ENCODE measurements at places on chromosomes 3 and 15.

DNA sequence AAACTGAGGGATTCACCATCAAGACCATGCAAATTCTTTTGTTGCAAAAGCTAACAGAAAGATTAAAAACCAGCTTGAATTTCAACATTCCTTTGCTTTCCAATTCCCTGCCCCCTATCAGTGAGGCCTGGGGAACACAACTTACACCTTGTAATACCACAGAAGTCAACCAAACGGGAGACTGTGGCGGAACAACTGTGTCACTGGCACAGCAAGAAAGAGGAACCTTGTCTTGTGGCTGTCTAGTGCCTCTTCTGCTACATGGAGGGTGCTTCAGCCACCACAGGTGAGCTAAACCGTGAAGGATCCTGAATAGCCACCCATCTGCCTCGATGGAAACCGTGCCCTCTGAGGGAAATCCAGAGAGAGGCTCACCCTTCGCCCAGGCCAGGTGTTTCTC is 11.4 kb downstream of the CCDC12 start:
- no peak for DNase-seq

- DNase-seq, result no peak
Measured at GRCh38 chr15:84552896-84553295, 47.9 kb upstream of the ZSCAN2 start.

DNA sequence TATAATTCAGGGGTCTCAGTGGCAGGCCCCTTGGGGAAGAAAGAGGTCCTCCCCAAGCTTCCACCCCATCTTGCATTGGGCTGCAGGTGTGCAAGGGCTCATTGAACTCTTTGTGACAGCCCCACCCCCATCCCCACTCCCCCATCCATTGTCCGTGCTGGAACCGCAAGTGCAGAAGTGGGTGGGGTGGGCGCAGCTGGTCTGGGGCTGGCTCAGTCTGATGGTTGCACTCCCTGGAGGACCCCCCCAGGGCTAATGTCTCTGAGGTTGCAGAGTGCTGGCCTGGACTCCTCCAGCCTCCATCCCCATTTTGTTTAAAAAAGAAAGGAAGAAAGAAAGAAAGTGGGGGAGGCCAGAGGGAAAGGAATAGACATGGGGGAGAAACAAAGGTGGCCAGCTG is 42.3 kb upstream of the ARL8B start:
- no peak for DNase-seq

DNA sequence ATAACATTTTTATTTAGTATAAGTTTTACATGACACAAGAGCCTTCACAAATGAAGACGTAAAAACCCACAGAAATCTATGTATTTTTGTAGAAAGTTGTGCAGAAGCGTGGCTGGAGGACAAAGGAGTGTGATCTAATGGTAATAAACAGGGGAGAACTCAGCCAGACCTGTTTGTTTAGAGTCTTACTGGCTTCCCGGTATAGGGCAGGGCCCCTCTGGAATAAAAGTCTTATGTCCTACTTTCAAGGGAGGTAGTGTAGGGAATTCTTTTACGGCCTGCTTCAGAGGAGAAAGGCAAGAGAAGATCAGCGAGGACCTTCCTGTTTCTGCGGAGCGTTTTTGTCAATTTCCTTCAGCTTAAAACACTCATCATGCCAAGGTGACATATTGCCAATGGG is 103.6 kb downstream of the TGFBR2 start:
- DNase-seq, result no peak

DNA sequence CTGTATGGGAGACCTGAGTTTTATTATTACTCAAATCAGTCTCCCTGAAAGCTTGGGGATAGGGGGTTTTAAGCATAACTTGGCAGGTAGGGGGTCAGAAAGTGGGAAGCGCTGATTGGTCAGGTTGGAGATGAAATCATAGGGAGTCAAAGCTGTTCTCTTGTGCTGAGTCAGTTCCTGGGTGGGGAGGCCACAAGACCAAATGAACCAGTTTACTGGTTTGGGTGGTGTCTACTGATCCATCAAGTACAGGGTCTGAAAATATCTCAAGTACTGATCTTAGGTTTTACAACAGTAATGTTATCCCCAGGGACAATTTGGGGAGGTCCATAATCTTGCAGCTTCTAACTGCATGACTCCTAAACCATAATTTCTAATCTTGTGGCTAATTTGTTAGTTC is 17.8 kb upstream of the IQCF6 start:
- no peak for DNase-seq

DNA sequence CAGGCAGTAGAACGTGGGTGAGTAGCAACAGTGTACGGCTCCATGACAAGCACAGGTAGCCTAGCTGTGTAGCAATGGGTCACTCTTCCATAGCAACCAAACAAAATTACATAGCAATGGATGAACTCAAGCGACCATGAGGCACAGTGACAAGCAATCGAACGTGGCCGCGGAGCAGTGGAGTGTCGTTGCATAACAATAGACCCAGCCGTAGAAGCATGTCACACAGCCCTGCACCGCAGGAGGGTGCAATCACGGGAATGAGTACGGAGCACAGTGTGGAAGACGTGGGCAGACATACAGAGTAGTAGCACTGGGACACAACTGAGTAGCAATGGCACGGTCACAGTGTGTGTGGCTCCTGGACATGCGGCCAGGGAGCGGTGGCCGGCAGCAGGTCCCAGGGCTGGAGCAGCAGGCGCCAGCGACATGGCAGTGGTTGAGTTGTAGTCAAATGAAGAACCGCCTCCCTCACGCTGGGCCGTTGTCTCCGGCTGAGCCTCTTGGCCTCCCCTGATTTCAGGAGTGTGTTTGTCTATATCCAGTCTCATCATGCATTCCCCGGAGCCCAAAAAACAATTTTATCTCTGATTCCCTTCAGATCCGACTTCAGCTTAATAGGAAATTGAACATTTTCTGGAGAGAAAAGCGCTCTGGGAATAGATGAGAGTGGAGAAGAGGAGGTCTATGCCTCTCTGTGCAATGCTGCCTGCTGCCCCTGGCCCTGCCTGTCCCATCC is 64.1 kb downstream of the CCDC33 start:
- DNase-seq, result no peak

- no peak for DNase-seq
Measured at GRCh38 chr3:55801676-55802075, 314.6 kb upstream of the WNT5A start.

- DNase-seq, result no peak
Measured at GRCh38 chr3:69231929-69232440, 109.6 kb upstream of the LMOD3 start.

- no peak for DNase-seq
Measured at GRCh38 chr15:93826293-93826692, 405.1 kb upstream of the MCTP2 start.

DNA sequence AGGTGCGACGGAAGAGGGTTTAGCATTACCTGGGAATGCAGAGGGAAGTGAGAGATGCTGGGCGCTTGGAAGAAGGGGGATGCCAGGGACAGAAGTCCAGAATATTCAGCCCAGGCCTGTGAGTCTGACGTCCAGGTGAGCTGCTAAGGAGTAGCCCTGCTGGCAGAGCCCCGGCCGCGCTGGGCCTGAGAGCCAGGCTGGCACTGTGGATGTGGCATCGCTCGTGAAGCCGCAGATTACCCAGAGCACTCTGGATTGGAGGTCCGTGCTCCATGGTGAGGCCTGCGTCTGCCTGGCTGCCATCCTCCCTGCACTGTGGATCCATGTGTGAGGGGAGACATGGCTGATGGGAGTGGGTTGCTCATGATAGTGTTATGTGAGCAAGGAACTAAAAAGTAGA is 14.5 kb downstream of the MAN2A2 start:
- DNase-seq, result no peak

DNA sequence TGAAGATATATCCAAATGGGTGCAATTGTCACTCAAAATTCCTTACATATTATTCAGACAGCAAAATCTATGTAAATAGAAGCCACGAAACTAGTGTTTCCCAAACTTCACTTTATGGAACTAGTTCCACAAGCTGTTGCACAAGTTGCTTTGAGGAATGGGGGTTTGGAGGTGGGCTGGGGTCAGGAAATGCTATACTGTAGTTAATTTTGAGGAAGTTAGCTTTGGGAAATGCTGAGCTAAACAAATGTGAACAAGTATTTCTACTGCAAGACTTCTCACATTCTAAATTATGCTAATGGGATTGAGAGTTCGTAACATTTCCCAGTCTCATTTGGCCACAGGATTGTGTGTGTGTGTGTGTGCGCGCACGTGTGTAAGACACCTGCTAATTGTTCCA is 28.7 kb upstream of the SAMMSON start:
- DNase-seq, result no peak

GRCh38 chr3:16203031-16203430 is 28.6 kb downstream of the GALNT15 start:
- DNase-seq, result no peak

DNA sequence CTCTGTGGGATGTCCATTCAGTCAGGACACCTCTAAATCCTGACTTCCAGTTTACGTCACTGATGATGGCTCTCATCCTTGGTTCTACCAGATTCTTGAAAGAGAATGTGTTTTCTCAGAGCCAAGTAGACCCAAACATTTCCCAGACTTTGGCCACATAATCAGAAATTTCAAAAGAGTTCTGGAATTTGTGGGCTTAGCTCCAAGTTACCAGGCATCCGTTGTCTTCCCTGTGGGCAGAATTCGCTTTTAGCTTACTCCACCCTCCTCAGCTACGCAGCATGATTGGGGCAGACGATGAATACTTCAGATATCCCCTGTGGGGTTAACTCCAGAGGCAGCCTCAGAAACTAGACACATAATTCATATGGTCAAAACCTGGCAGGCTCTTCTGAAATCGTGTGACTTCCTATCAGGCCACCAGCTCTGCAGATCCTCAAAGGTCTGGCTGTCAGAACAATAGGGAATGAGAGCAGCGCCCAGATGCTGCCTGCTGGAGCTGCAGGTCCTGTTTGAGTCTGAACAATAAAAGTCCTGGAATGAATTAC is 30.6 kb downstream of the CRTC3 start:
- no peak for DNase-seq

DNA sequence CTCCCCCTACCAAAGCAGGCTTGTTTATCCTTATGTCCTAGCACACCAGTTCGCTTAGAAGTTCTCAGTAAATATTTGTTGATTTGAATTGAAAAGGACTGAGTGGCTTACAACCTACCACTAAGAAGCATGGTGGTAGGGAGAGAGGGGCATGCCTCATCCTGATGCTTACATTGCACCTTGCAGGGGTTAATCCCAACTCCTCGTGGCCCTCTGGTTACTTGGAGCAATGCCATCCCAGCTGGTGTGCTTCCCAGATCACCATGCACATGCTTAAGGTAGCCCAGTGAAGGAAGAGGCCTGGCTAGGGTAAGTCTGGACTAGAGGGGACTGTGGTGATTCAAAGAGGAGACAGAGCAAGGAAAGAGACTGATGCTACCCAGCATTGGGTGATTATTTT is 253.3 kb downstream of the CLSTN2 start:
- no peak for DNase-seq

DNA sequence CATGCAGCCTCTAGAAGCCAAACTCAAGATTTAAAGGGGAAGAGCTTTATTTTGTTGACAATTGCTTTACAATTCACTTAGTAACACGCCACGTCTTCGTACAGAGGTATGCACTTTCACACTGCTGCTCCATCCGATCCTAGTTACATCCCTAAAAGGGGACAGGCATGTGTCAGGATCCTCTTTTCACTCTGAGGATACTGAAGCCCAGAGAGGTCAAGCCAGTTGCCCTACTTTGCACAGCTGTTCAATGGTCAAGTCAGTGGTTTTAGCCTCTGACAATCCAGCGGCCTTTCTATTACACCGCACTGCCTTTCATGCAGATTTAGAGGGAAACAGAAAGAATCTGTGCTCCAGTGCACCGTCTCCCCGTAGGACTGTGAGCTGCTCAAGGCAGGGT is 44.9 kb upstream of the CHRNB4 start:
- DNase-seq, result no peak
